Activated CD4-positive, alpha-beta T cell treated with anti-CD3 and anti-CD28 coated beads, Interleukin-2, amount 50 U/mL, for 48 hours (primary cell): ENCODE measurements at places on chromosomes 3 and 15.

DNA sequence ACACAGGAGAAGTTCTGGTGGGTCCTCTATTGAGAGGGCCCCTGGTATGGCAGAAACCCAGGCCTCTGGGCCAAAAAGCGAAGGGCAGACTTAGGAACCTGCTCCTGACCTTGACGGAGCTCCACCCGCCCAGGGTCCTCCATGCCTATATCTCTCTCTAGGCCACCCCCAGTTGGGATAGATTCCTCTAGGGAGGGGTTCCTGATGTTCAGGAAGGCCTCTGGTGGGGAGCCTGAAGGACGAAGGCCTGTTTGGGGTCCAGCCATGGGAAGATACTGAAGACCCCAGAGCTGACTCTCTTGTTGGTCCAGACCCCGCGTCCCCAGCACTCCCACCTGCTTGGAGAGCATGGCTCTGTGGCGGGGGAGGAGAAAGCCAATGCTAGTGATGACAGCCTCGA lies 104.2 kb downstream of the CORO2B start:
- DNase-seq, result no peak

- no peak for DNase-seq
These were observed 25.5 kb upstream of the APOD start for GRCh38 chr3:195609229-195609628.

GRCh38 chr3:40895109-40895508 lies 304.2 kb upstream of the CTNNB1 start:
- no peak for DNase-seq

DNA sequence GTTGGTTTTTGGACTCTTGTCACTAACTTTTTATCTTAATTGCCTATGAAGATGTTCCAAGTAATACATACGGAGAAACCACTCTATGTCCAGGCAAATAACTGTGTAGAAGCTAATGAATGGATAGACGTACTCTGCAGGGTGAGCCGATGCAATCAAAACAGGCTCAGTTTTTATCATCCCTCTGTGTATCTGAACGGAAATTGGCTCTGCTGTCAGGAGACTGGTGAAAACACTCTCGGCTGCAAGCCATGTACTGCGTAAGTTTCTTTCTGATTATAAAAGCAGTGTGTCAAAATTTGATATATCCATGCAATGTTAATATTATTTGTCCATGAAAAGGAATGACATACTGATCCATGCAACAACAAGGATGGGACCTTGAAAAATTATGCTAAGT lies 121.6 kb downstream of the RASA2 start:
- DNase-seq, result no peak

DNA sequence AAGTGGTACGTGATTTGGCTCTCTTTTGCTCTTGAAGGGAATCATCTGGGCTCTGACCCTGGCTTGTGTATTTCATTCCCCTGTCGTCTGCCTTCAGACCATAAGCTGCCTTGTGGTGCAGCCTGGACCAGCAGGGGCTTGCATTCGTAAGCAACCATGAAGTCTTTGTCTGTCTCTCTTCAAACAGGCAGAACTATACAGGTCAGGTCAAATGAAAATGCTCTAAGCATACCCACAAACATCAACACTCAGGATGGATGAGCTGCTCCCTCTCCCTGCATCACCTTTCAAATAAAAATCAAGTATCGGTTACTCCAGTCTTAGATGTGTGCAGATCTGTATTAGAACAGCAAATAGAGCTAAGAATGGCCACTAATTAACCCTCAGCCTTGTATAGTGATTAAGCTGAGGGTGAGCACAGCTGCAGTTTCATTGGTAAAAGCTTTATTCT lies 268.6 kb upstream of the UBE2E1 start:
- DNase-seq, result no peak

- DNase-seq, result no peak
These were observed 582 bp downstream of the GOLGA6L2 start for GRCh38 chr15:23446215-23447106.

- no peak for DNase-seq
These were observed 49.4 kb upstream of the FMN1 start for GRCh38 chr15:33243869-33244268.
